ENCODE measurements at places on chromosomes 16 and 17.

GRCh38 chr16:89173174-89173921 lies 1.8 kb downstream of the CDH15 start:
- peak; percentile 32 for DNase-seq

DNA sequence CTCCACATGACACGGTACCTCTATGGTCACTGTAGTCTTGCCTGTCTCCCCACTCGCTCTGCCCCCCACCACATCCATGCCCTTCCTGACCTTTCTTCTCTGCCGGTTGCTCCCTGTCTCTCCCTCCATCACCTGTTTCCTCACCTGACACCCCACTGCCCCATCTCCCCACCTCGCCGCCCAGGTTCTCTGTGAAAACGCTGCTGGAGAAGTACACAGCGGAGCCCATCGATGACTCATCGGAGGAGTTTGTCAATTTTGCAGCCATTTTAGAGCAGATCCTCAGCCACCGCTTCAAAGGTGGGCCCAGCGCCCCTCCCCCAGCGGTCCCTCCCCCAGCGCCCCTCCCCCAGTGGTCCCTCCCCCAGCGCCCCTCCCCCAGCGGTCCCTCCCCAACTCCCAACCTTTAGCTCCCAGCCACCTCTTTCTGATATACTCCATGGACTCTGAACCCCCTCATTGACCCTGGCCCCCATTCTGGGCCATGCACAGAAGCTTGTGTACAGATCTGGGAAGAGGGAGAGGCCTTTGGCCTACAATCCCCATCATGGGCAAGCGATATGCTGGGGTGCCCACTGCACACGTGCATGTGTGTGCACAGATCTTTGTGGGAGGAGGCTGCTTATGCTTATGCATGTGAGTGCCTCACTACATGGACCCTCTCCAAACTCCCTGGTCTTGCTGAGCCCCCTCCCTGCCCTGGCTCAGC lies 4.1 kb downstream of the RUNDC3A start:
- DNase-seq, result peak; percentile 22

- DNase-seq, result peak; percentile 13
Observed at GRCh38 chr17:69060822-69061221, at the start of gene ABCA9. Gene ABCA9, minus strand, starts transcription at chr17:69060927. Its CDS starts 9,801 bp downstream, at chr17:69051126.

DNA sequence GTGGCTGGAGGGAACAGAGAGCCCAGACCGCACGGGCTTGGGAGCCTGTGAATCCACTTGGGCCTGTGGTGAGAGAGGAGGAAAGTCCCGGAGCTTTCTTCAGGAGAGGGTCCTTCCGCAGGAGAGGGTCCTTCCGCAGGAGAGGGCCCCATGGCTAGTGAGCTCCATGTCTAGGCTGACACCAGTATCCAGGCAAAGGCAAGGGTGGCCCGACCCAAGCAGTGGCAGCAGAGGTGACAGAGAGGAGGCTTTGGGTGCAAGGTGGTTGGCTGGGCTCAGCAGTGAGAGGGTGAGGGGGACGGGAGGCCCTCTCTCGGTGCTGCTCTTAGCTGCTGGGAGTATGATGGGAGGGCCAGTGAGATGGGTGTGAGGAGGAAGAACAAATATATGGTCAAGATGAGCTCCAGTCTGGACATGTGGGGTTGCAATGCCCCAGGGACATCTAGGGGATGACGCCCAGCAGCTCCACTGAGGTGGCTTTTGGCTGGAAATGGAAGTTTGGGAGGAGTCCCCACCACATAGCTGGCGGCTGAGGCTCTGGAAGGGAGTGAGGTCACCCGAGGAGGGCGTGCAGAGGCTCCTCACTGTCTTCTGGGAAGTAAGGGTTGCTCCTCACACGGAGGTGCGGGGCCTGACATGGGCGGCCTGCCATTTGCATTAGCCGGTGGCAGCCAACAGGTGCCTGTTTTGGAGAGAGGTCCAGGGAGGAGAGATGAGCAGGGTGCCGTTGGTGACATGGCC lies 2.3 kb upstream of the HSD3B7 start:
- no peak for DNase-seq

- DNase-seq, result no peak
Observed at GRCh38 chr17:76969598-76970172, 101.5 kb downstream of the MGAT5B start.

- no peak for DNase-seq
Observed at GRCh38 chr16:57624044-57624688, 4.3 kb upstream of the ADGRG1 start.

DNA sequence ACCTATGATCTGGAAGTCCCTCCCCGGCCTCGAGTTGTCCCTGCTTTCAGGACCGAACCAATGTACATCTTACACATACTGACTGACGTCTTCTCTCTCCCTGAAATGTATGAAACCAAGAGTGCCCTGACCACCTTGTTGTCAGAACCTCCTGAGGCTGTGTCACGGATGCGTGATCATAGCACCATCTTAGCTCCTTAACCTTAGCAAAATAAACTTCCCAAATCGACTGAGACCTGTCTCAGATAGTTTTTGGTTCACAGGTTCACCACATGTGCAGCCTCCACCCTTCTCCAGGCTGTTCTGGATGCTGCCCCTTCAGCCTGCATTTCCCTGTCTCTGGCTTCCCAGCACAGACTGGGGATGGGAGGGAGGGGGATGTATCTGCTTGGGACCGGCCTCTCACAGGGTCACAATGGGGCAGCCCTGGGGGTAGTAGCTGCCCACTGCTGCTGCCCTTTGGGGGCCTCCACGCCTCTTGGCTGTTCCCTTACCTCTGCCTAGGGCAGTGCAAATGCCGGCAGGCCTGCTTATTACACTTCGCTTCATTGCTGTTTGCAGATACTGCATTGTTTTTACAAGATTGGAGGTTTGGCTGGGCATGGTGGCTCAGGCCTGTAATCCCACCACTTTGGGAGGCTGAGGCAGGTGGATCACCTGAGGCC lies 69.8 kb downstream of the NT5M start:
- no peak for DNase-seq

DNA sequence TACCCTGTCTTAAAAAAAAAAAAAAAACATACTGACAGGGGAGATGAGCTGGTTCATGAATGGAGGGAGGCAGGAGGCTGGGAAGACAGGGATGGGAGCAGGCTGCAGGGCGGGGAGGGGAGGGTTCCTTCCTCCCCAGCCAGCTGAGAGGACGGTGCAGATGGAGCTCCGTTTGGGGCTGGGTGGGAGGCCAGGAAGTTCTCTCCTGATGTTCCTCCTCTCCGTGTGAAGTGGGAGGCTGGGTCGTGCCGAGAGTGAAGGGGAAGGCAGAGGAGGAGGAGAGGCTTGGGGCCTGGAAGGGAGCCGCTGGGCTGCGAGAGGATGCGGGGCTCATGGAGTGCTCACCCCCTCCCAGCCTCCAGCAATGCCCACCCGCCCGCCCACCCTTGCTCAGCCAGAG lies 21.3 kb downstream of the SBK1 start:
- no peak for DNase-seq

DNA sequence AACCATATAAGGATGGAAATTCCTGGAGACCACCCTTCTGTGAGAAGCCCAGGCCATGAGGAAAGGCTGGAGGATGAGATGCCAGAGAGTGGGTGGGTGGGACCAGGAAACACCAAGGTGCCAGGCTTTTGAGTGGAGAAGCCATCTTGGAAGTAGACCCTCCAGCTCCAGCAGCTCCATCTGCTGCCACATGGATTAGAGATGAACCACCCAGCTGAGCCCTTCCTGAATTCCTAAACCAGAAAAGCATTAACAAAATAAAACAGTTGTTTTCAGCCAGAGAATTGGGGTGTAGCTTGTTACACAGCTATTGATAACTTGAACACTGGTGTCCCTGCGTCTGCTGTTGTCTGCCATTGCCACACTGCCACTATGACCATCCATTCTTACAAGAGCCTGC lies 6.3 kb upstream of the TMEM114 start:
- no peak for DNase-seq

- DNase-seq, result peak; percentile 82
Observed at GRCh38 chr17:37322826-37323561, 52.8 kb upstream of the C17orf78 start.

Data from NCI-H2171 treated with DMSO at 0.1 percent for 48 hours (cell line).